ENCODE measurements at places on chromosomes 12 and 14. TPM values are rescaled to one million over a fixed set of nuclear protein-coding genes. Genes with fewer than 3 reads are reported as not detected.

- DNase-seq = peak; percentile 11
These were observed 311.7 kb upstream of the CCDC196 start for GRCh38 chr14:66174453-66174891.

GRCh38 chr14:71799841-71800240 is 132.4 kb upstream of the RGS6 start:
- peak; percentile 6 for DNase-seq

TRIM9 gene
- 1.6 TPM for polyA plus RNA-seq

GRCh38 chr12:64760808-64761573 is 1.8 kb upstream of the GNS start:
- no peak for DNase-seq

DNA sequence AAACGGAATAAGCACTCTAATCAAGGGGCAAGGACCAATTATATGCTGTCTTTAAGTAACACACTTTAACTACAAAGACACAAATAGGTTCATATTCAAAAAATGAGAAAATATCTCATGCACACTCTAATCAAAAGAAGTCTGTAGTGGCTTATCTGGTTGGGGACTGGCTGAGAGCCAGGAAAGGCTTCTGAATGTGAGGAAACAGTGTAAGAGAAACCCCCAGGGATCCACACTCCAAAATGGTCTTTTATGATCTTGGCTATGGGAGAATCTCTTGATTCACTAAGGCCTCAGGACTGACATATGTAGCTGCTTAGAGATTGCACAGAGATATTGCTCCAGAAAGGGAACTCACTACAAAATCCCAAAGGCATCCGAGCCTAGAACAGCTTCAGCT is 10.3 kb downstream of the CTSG start:
- DNase-seq = no peak

DNA sequence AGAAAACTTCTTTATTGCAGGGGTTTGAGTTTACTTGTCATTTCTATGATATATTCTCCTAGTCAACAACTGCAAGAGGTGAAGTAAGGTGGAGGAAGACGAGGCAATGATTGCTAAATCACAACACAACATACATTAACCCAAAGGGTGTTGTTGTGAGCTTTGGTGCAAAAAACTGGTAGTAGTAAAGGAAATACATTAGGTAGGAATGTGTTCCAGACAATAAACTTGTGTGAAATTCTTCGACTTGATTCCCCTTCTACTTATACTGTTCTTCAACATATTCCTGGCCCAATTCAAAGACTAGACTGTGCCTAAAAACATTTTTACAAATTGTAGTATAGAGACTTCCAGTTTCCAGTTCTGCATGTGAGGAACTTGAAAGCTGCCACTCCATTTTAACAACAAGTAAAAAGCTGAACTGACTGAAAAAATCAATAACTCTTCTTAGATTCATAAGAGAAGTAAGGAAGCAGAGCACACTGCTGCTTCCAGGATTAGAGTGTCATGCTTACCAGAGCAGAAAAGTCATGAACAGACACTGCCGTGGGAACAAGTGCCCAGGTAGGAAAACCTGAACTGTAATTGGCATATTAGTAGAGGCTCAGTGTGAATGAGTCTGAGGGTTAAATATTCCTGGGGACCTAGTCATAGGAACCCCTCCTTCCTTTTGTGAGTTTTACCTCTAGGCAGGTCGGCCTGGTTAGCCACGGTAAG is 22.2 kb downstream of the COX8C start:
- DNase-seq = no peak

DNA sequence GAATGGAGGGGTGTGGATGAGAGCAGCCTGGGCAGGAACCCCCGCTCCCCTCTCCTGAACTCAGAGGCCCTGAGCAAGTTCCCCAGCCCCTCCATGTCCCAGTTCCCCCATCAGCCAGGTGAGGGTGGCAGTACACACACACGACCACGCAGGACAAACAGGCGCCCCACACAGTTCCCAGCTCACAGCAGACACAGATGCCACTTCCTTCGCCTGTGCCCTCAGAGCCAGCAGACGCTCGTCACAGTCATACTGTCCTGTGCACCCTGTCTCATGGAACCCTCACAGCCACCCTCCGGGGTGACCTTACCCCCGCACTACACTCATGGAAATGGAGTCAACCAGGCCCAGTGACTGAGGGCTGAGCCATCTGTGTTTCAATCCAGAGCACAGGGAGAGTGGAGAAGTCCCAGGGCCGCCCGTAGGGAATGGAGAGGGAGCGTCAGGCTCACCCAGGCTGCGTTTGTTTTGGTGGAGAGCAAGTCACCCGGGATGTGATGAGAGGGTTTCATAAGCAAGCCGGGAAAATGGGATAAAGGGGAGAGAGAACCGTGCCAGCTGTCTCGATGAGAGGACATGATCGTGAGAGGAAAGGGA is 47.5 kb upstream of the DYNC1H1 start:
- DNase-seq = no peak

- no peak for DNase-seq
These were observed 5.4 kb downstream of the SAMD4A start for GRCh38 chr14:54572316-54572715.

GRCh38 chr12:19095331-19095730 is 34.2 kb upstream of the PLEKHA5 start:
- DNase-seq = no peak

FZD10 gene
- polyA plus RNA-seq = 17.3 TPM

DNA sequence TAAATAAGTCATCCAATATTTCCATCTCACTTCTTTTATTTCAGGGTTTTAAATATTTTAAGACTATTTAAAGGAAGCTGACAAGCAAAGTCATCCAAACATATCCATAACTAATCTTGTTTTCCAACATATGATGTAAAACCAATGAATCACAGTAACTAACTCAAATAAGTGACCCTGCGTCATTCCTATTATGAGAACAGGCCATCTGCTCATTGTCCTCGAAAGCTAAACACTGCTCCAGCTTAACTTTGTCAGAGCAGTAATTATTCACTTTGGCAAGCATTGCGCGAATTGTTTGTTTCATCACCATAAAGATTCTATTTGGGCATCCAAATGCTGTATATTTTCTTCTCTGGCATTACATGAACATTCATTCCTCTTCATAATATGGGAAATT is 99.1 kb downstream of the CAPZA3 start:
- no peak for DNase-seq

DNA sequence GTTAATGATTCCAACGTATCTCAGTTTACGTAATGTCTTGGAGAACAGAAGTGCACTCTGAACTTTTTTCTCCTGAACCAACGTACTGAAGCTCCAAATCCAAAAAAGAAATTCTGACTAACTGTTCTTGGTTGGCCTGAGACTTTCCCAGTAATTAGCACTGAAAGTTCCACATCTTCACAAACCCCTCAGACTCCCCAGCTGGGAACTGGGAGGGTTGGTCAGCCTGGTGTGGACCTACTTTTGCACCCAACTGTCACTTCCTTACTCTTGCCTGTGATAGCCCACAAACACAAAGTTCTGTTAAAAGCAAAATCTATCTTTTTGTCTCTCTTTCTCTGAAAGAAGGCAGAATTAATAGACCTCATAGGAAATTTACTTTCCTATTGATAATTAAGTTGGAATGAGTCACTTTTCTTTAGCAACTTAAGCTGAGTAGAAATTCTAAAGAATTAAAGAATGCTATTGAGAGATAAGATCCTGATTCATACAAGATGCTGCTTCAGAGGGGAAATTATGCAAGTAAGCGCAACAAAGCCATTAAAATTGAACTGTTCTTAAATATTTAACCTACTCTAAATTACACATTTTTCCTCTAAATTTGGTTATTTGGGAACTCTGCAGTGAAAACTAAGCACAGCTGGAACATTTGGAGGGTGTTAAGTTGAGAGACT is 155.0 kb downstream of the EPS8 start:
- no peak for DNase-seq
